ENCODE measurements at places on chromosomes 4 and X.

DNA sequence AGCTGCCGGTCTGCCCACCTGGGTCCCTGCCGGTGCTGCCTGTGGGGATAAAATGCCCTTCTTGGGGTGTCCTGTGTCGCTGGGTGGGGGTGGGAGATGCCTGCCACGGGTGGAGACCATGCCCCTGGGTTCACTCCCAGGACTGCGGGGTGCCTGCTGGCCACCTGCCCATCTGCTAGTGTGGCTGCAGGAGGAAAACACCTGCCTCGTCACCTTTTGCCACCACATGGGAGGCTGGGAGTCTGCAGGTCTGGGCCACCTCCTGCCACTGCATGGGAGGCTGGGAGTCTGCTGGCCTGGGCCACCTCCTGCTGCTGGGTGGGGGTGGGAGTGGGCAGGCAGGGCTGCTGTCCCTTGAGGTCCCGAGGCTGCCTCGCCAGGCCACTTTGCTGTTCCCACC lies 58.8 kb upstream of the AFAP1 start:
- DNase-seq = no peak

DNA sequence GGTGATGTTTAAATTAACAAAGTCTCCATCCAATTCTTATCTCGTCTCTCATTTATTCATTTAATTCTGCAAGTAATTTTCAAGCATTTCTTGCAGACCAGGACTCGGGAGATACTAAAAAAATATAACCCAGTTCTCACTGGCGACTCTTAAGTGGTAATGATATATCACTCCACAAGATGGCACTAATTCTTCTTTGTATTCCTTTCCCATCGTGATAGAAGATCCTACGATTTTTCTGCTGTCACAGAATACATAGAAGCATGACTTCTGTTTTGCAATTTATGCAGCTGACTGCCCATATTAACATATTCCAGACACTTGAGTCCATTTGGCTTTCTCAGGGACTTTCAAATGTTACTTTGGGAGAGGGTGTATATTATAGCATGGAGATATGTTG lies 64.0 kb upstream of the FGF13 start:
- DNase-seq = no peak

- no peak for DNase-seq
Measured at GRCh38 chrX:27085346-27085745, 377.8 kb downstream of the PPP4R3C start.

DNA sequence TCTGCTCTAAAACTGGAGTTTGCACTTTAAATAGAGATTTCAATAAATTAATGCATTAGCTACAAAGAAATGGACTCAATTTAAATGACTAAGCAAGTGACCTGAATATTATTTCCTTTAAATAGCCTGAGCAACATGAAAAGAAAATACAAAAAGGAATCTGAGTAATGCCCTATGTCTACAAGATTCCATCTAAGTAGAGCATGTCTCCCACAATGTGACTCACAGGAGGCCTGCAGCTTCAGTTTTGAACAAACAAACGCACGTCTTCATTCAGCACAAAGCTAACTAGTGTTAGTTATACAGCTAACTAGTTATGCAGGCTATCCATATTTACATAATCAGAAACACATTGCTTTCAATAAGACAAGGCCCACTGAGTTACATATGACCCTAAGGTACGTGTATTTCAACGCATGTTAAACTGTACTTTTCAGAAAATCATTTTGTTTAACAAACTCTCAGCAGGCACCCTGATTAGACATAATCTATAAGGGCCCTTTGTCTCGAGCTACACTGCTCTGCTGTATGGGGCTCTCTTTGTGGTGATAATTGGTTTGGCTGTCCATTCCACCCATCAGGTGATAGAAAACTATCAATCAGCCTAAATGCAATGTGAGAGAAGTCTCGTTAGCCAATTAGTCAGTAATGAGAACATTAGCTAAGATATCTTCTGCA lies 116.5 kb downstream of the MAML3 start:
- DNase-seq = no peak

DNA sequence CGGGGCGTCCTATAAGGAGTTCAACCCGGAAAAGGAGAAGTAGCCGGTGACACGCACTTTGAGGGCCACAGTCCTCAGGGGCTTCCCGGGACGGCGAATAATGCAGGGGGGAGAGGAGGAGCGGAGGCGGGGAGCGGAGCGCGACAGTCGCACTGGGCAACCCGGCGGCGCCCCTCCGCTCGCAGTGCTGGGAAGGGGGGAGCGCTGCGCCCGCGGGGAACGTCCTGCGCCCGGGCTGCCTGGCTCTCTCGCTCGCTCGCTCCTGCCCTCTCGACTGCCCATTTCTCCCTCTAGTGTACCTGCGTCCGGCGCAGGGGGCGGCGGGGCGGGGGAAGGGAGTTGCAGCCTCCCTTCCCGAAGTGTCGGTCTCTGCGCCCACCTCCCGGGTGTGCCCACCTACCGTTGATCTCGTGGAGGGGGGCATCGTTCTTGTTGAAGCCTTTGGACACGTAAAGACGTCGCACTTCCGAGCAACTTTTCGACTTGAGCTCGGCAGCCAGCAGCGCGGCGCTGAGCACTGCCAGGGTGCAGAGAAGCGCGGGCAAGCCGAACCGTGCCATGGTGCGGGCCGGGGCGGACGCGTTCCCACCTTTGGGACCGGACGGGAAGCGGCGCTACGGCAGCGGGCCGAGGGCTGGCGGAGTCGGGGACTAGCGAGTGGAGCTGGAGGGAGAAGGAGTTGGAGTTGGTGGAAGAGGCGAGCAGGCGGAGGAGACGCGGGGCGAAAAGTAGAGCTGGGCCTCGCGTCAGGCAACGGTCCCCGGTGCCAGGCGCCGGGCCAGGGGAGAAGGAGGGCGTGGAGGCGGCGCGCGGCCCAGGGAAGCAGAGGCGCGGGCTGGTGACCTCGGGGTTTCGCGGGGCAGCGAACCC lies 648 bp downstream of the GPC4 start:
- DNase-seq = no peak

DNA sequence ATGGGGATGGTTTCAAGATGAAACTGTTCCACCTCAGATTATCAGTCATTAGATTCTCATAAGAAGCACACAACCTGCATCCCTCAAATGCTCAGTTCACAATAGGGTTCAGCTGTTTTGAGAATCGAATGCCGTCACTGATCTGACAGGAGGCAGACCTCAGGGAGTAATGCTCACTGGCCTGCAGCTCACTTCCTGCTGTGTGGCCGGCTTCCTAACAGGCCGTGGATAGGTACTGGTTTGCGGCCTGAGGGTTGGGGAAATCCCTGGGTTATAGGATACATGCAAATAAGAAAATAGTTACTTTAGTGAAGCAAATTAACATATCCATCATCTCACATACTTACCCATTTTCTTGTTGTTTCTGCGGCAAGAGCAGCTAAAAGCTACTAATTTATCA lies 160.4 kb downstream of the MAD2L1 start:
- DNase-seq = no peak

DNA sequence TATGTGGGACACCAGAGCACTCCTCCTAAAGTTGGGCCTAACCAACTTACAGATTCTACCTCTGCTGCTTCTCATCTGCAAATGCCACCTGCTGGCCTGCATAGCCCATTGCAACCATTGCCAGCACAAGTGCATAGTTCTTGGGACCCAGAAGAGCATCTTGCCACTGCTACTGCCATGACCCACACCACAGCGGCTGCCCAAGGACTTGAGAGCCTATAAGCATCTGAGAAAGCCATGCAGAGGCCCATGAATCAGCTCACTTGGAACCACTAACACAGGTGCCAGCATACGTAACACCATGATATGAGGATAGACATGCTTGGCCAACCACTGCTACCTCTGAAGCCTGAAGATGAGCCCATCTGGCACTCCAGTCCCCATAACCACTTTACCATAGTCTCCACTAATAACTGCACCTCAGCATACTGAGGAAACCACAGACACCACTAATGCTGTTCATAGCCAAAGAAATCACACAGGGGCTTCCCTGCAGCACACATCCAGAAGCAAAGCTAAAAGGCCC lies 258.1 kb upstream of the AGTR2 start:
- no peak for DNase-seq

GRCh38 chr4:123159479-123159878 lies 237.1 kb upstream of the NUDT6 start:
- no peak for DNase-seq

DNA sequence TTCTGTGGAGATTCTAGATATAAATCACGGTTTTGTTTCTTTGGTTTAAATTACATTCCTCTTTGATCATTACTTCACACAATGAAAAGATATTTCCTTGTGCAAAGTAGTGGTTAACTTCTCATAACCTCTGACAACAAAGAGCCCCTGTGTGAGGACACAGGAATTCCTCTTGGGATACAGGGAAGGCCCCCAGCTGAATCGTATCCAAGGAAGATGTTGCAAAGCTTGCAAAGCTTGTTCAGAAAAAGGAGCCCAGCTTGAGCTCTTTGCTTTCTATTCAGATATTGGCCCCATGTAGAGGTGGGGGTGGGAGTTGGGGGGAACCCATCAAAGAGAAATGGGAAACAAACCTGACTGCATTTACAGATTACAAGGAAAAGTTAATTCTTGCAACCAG lies 145.7 kb downstream of the RELL1 start:
- no peak for DNase-seq

GRCh38 chr4:54548098-54548620 lies 109.6 kb upstream of the KIT start:
- no peak for DNase-seq

DNA sequence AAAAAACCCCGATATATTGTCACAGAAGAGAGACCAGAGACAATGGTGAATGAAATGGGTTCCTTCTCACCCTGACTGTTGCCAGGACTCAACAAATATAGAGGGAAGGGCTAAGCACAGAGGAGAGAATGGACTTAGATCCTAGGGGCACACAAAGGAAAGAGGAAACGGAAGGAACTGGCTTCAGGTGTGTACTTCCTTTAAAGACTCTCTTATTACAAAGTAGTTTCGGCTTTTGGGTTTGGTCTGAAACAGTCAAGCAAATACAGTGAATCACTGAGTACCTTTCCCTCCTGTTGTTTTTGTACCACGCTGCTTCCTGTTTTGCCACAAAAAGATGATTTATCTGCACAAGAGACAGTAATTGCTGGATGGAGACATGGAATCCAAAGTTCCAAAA lies 46.1 kb upstream of the S100G start:
- DNase-seq = no peak

DNA sequence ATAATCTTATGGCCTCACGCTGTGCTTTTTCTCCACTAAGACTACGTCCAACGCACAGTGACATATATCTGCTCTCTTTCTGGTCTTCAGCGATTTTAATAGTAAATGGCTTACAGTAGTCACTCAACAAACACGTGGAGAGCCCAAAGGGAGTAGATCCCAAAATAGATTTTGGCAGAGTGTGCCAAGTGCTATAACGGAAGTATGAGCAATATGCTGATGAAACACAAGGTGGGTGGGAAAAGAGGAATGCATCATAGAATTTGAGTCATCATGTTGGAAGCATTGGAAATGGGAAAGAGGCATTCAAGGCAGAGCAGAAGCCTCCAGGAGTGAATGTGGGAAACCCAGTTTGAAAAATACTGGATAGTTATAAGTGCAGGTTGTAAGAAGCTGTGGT lies 129.1 kb upstream of the LDB2 start:
- no peak for DNase-seq

GRCh38 chrX:38970074-38970473 lies 168.8 kb downstream of the MID1IP1 start:
- no peak for DNase-seq

- no peak for DNase-seq
Measured at GRCh38 chrX:153649178-153649914, 2.3 kb downstream of the DUSP9 start.

- no peak for DNase-seq
Measured at GRCh38 chr4:131339137-131339536, 1810.0 kb upstream of the PCDH10 start.

GRCh38 chr4:26985873-26986272 lies 125.2 kb downstream of the STIM2 start:
- no peak for DNase-seq

GRCh38 chrX:149462849-149463248 lies 42.3 kb downstream of the IDS start:
- DNase-seq = no peak

GRCh38 chrX:149259241-149259640 lies 245.9 kb downstream of the IDS start:
- DNase-seq = no peak

- DNase-seq = no peak
Measured at GRCh38 chrX:13652287-13652793, 601 bp upstream of the TCEANC start.

- DNase-seq = no peak
Measured at GRCh38 chr4:70734971-70735370, 13.2 kb downstream of the RUFY3 start.

DNA sequence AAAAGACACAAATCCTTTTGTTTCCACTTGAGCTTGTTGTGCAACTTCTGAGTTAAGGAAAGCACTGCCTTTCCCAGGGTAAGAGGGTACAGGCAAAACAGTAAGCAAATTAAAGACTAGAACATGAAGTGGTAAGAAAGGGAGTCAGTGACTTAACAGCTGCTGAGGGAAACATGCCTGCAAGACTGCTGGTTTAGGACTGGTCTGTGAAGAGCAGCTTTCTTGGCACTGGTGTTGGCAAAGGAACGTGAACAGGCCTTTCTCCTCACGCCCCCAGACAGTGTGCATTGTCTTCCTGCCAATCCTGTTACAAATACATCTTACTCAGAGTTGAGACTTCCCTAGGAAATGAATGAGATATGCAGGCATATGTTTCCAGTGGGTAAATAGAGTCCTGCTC lies 2.6 kb downstream of the LHFPL1 start:
- no peak for DNase-seq

DNA sequence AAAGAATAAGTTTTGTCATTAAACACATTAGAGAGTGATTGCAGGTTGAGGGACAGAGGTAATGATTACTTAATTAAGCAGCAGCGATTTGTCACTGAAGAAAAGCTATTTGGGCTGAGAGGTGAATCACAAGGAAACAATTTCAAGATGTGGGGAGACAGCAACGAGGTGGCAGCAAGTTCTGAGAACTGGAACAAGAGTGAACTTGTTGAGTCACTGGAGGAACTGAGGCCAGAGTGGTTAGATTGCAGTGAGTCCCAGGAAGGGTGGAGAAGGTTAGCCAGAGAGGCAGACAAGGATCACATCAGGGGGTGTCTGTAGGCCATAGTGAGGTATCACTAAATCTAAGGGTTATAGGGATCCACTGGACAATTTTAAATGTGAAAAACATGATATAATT lies 57.9 kb upstream of the TMPRSS11A start:
- no peak for DNase-seq

DNA sequence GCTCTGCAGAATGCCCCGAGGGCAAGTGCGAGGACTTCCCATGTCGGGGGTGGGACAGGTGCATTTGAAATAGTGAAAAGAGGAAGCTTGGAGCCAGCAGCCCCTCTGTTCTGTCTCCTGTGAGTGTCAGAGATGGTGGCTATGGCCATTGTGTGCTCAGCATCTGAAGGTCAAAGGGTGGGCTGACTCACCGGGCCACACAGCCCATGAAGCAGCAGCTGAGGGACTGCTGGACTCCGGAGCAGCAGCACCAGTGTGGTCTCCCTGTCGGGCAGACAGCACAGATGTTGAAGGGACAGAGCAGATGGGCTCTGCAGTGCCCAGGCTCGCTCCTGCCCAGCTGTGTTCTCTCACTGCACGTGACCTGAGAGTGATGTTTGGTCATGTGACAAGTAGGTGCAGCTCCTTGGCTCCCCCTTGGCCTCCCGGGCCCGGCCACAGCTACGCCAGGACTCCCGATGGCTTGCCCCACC lies 53.5 kb downstream of the TBC1D14 start:
- no peak for DNase-seq
